ENCODE measurements at places on chromosomes 3 and 15. TPM values are rescaled to one million over a fixed set of nuclear protein-coding genes. Genes with fewer than 3 reads are reported as not detected.
A peak's percentile ranks its signal among the peaks of the same experiment; 100 is the strongest.

- H3K4me1 ChIP-seq, result no peaks in the 10 kb centered on the region
- no peak overlapping the region for H3K4me3 ChIP-seq
- H3K27me3 ChIP-seq, result no peaks in the 10 kb centered on the region
- no peak for DNase-seq
- no peaks in the 10 kb centered on the region for H3K36me3 ChIP-seq
- no peak overlapping the region for H3K27ac ChIP-seq
These were observed 5.6 kb downstream of the TIGIT start for GRCh38 chr3:114299421-114299820.

- H3K36me3 ChIP-seq, result no peaks in the 10 kb centered on the region
- H3K4me1 ChIP-seq, result no peaks in the 10 kb centered on the region
- H3K27me3 ChIP-seq, result no peaks in the 10 kb centered on the region
- no peak overlapping the region for H3K27ac ChIP-seq
These were observed 124.7 kb upstream of the CCNL1 start for GRCh38 chr3:157284688-157285087.

Gene SAMD7
- not detected for total RNA-seq

Gene C2CD4A
- 0.23 TPM for total RNA-seq

DNA sequence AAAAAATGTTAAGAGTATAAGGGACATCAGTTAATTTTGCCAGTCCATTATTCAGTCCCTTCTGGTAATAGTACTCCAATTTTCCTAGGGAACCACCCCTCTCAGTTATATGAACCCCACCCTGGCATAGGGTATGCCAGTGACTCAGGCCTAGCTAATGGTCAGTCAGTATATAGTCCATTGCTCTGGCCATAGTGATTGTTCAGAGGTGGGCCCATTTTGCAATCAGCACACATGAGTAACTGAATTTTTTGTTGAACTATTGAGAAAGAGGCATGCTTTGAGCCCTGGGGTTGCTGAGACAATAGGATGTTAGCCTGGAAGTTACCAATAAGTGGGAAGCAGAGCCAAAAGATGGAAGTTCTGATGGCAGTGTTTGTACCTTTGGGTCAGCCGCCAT is 4.1 kb downstream of the LRCH3 start:
- no peaks in the 10 kb centered on the region for H3K36me3 ChIP-seq
- peak overlapping the region; percentile 22 for H3K27ac ChIP-seq
- H3K4me3 ChIP-seq, result no peak overlapping the region
- peaks cover 52% of the 10 kb centered on the region for H3K4me1 ChIP-seq
- DNase-seq, result no peak

DNA sequence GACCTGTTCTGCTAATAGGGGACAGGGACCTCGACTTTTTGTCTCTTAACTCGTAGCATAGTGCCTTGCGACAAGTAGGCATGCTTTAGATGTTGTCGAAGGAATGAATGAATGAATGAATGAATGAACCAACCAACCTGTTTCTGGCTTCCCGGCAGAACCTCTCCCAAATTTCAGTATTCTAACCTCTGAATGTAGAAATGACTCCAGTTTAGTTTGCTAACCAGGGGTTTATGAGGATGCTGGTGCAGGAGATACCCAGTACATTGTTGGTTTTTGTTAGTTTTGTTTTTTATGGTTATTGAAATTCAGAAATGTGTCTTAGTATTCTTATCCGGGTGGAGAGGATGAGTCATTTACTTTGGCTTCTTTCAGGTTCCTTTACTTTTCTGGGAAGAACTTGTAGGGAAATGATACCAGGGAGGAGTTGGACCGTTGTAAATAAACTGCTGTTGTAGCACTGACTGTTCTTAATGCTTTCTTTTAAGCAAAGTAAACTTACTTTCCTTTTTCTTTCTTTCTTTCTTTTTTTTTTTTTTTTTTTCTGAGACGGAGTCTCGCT is 29.6 kb upstream of the EHHADH start:
- H3K27me3 ChIP-seq, result no peaks in the 10 kb centered on the region
- H3K4me1 ChIP-seq, result peaks cover 4% of the 10 kb centered on the region
- no peak for DNase-seq
- H3K36me3 ChIP-seq, result no peaks in the 10 kb centered on the region
- H3K4me3 ChIP-seq, result peak overlapping the region; percentile 76

- H3K4me1 ChIP-seq, result peaks cover 32% of the 10 kb centered on the region
- H3K36me3 ChIP-seq, result no peaks in the 10 kb centered on the region
- H3K27ac ChIP-seq, result peak overlapping the region; percentile 61
These were observed 74.8 kb downstream of the RPL39L start for GRCh38 chr3:187064210-187065115.

- H3K36me3 ChIP-seq, result no peaks in the 10 kb centered on the region
- DNase-seq, result no peak
- no peaks in the 10 kb centered on the region for H3K4me1 ChIP-seq
These were observed 7.1 kb upstream of the CPOX start for GRCh38 chr3:98600412-98601095.

- DNase-seq, result peak; percentile 92
- peaks cover 41% of the 10 kb centered on the region for H3K4me1 ChIP-seq
- no peaks in the 10 kb centered on the region for H3K27me3 ChIP-seq
These were observed 3.3 kb upstream of the RBSN start for GRCh38 chr3:15102256-15102655.

DNA sequence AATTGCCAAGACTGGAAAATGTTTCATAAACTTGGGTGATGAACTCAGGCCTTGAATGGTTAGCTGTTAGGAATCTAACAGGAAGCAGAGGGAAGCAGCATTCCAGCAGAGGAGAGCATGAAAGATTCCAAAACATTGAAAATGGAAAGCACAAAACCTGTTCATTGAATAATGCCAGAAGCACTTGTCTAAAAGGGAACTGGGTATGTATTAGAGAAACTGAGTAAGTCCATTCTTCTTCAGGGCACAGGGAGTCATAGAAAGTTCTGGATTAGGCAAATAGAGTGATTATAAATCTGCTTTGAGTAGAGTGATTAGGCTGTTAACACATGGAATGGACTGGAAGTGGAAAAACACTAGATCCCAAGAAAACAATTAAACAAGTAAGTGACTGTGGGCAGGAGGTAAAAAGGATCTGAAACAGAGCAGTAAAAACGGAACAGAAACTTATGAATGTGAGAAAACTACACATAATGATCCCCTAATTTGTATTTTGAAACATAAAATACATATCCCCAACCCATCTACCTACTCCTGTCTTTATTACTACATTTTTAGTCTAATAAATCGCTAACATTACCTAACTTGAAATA is 343.4 kb downstream of the TBC1D5 start:
- H3K36me3 ChIP-seq, result no peaks in the 10 kb centered on the region
- DNase-seq, result no peak
- no peaks in the 10 kb centered on the region for H3K4me1 ChIP-seq
- H3K27ac ChIP-seq, result no peak overlapping the region
- H3K27me3 ChIP-seq, result no peaks in the 10 kb centered on the region

Gene SEMA6D
- 3.0 TPM for total RNA-seq

Gene GCNT3
- total RNA-seq, result 0.07 TPM

Gene POLR2M
- 114 TPM for total RNA-seq

- no peaks in the 10 kb centered on the region for H3K36me3 ChIP-seq
- H3K27ac ChIP-seq, result no peak overlapping the region
- no peak for DNase-seq
- H3K27me3 ChIP-seq, result no peaks in the 10 kb centered on the region
- H3K4me3 ChIP-seq, result no peak overlapping the region
- no peaks in the 10 kb centered on the region for H3K4me1 ChIP-seq
These were observed 227.7 kb upstream of the HES1 start for GRCh38 chr3:193908181-193908744.

- H3K4me3 ChIP-seq, result peak overlapping the region; percentile 57
- H3K4me1 ChIP-seq, result no peaks in the 10 kb centered on the region
- peak overlapping the region; percentile 18 for H3K27ac ChIP-seq
- peaks cover 35% of the 10 kb centered on the region for H3K27me3 ChIP-seq
These were observed 777 bp downstream of the GPR160 start for GRCh38 chr3:170038434-170039110.

- no peaks in the 10 kb centered on the region for H3K36me3 ChIP-seq
- H3K4me3 ChIP-seq, result no peak overlapping the region
- DNase-seq, result no peak
These were observed 460.9 kb upstream of the KCNMB2 start for GRCh38 chr3:178075344-178075743.

- no peaks in the 10 kb centered on the region for H3K36me3 ChIP-seq
- no peaks in the 10 kb centered on the region for H3K27me3 ChIP-seq
- no peaks in the 10 kb centered on the region for H3K4me1 ChIP-seq
- DNase-seq, result no peak
- no peak overlapping the region for H3K27ac ChIP-seq
These were observed 10.4 kb downstream of the COL6A6 start for GRCh38 chr3:130527426-130527825.

Gene FOXB1
- total RNA-seq, result not detected

DNA sequence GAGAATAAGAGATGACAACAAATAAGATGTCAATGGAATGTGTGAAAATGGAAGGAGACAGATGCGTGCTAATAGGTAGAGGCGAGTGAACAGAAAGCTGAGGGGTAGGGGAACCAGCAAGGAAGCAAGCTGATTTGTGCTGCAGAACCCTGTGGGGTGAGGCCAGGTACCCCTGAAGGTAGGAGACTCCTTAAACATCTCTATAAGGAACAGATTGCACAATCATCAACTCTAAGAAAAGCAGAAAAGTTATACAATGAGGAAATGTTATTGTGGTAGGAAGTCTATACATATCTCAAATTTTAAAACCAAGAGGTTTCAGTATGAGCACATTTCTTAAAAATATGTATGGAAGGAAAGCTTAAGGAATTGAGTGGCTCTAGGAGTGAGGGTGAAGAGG is 315.0 kb upstream of the TPM1 start:
- no peaks in the 10 kb centered on the region for H3K4me1 ChIP-seq
- H3K27me3 ChIP-seq, result no peaks in the 10 kb centered on the region
- peaks cover 6% of the 10 kb centered on the region for H3K36me3 ChIP-seq
- H3K4me3 ChIP-seq, result no peak overlapping the region

- no peak overlapping the region for H3K4me3 ChIP-seq
- no peaks in the 10 kb centered on the region for H3K4me1 ChIP-seq
- no peaks in the 10 kb centered on the region for H3K36me3 ChIP-seq
- no peak for DNase-seq
- no peaks in the 10 kb centered on the region for H3K27me3 ChIP-seq
These were observed 51.6 kb downstream of the ACAD9 start for GRCh38 chr3:128931046-128931445.

DNA sequence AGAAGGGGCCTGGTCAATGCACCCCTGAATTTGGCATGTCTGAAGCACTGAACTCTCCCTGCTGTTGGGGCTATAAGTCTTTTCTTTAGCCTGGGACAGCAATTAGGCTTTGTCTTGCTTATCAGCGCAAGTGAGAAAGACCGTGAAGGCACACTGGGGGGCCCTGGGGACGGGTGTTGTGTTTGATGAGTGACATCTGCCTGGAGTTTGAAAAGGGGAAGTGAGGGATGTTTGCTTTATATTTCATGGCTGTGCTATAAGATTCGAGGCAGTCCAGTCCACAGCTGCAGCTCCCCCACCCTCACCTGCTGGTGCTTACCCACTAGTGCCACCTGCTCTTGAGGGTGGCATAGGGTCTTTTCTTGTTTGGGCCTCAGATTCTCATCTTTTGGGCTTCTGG is 44.8 kb downstream of the CEMIP start:
- no peaks in the 10 kb centered on the region for H3K36me3 ChIP-seq
- no peaks in the 10 kb centered on the region for H3K4me1 ChIP-seq
- no peaks in the 10 kb centered on the region for H3K27me3 ChIP-seq
- no peak for DNase-seq

DNA sequence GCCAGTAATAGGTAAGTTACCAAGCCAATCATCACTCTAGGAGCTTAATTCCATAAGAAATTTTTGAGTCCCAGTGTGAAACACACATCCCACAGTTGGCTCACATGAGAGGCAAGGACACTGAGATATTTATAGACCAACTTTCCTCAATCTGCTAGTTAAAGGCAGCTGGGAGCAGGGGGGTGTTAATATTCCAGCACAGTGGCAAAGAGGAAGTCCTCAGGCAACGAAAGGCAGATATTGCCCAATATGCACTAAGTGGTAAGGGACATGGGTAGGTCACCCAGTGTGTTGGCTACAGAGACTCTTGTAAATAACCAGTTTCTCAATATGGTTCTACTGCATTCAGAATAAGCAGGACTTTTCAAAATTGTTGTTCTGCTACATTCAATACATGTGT is 61.0 kb downstream of the TOP2B start:
- DNase-seq, result peak; percentile 50
- no peak overlapping the region for H3K4me3 ChIP-seq
- H3K27ac ChIP-seq, result peak overlapping the region; percentile 55

DNA sequence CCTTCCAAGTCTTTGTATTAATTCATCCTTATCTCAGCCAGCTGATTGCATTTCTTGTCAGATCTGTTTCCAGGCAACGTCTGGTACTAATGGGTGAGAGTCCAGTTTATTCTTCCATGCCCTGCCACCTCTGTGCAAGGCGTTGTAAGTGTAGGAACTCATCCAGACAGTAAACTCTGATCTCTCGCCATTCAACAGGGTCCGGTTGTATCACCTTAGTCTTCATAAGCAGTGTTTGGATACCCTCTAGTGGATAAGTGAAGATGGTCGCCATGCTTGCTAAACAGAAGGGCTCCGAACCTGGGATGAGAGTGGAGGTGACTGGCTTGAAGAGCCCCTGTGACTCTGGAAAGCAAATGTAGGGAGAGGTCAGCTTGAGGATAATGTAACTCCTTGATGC is 51.6 kb upstream of the CMTM7 start:
- no peak for DNase-seq
- H3K27me3 ChIP-seq, result no peaks in the 10 kb centered on the region
- H3K36me3 ChIP-seq, result no peaks in the 10 kb centered on the region
- H3K27ac ChIP-seq, result no peak overlapping the region
- H3K4me3 ChIP-seq, result no peak overlapping the region

Gene TRAIP
- 1.0 TPM for total RNA-seq

Gene NMNAT3
- total RNA-seq, result 17.2 TPM

All from gastrocnemius medialis (tissue), 4 donors.